Stimulated activated CD4-positive, alpha-beta T cell treated with anti-CD3 and anti-CD28 coated beads, Interleukin-2, amount 100 ng/mL, for 24 hours (primary cell): ENCODE measurements at places on chromosomes 2 and 18.

DNA sequence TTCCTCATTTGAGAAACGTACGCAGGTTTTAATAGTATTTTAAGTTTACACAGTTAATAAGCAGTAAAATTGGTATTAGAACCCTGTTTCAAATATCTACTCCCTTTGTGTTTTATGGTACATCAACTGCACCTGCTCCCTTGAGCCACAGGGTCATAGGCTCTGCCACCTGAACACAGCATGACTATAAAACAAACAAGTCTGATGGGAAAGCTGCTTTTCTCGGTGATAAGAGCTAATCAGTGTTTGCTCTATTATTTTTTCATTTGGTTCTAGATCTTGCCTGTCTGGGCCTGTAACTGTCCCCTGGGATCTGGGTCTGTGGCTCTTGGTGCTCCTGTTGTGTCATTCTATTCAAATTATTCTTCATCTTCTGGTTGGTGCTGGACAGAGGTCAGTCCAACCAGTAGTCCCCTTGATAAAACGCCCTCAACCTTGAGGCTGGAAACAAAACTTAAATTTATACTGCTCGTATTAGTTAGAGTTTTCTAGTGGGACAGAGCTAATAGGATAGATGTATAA, 314.8 kb upstream of the LRP1B start:
- no peak for DNase-seq

DNA sequence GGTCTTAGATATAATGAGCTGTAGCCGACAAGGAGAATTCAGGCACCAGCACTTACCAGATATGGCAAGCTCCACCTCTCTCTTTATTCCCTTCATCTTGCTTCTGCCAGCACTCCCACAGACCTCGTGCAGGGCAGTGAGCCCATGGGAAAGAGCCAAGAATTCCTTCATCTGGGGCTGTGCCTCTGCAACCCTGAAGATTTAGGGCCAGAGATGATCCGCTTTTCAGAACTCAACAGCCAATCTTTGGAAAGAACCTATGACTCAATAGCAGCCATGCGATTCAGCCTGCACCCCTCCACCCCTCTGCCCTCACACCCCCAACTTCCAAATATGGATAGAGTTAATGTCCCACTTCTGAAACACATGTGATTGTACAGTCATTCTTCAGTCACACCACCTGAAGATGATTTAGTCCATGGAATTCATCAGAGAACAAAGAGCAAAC, 533.7 kb upstream of the TNP1 start:
- DNase-seq, result no peak

DNA sequence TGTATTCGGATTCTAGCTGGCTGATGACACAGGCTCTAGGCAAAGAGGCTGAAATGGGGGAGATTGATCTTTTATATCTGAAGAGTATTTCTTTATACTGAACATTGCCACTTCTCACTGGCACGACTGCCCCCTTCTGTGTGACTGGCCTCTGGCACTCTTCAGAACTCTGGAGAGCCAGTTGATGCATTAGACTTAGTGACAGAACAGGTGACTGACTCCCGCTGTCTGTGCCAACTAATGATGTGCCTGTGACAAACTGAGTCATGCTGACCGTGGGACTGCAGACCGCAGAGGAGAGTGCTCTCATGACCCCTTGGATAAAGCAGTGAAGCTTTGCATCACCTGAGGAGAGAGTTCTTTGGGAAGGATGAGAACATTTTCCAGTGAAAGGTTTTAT, 14.4 kb downstream of the MGAT5 start:
- DNase-seq, result no peak

DNA sequence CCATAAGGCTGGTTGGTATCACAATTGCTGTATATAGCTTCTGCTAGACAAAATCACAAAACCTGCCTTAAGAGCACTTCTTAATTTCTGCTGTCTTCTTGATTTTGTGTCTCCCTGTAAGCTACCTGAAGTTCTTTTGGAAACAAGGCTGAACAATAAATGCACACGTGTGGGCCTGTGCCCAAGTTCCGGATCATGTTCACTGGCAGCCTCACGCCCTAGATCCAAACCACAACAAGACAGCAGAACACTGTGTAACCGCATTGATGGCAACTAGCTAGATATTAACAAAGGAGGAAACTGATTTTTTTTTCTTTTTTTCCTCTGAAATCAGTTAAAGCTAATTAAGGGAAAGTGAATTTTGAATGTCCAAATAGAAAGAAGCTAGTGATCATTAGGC, 81.5 kb upstream of the LYPD6B start:
- no peak for DNase-seq

GRCh38 chr2:174397773-174398172, 2.2 kb downstream of the SCRN3 start:
- DNase-seq, result no peak

DNA sequence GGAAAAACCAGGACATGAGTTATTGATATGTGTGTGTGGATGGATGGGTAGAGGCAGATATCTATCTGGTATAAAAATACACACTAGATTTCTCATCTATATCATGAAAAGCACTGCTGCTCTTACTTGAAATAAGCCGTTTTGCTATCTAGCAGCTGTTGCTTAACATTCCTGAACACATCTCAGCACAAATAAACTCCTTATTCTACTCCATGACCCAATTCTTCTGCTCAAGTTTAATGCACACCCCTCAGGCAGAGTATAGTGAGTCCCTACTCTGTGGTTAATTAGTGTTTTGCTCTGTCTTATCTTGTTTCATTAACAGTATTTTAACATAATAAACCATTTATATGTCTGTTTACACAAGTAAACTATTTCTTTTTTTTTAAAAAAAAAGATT, 134.2 kb downstream of the CBLN2 start:
- DNase-seq, result no peak

GRCh38 chr18:43571078-43571689, 293.9 kb upstream of the SYT4 start:
- DNase-seq, result no peak

DNA sequence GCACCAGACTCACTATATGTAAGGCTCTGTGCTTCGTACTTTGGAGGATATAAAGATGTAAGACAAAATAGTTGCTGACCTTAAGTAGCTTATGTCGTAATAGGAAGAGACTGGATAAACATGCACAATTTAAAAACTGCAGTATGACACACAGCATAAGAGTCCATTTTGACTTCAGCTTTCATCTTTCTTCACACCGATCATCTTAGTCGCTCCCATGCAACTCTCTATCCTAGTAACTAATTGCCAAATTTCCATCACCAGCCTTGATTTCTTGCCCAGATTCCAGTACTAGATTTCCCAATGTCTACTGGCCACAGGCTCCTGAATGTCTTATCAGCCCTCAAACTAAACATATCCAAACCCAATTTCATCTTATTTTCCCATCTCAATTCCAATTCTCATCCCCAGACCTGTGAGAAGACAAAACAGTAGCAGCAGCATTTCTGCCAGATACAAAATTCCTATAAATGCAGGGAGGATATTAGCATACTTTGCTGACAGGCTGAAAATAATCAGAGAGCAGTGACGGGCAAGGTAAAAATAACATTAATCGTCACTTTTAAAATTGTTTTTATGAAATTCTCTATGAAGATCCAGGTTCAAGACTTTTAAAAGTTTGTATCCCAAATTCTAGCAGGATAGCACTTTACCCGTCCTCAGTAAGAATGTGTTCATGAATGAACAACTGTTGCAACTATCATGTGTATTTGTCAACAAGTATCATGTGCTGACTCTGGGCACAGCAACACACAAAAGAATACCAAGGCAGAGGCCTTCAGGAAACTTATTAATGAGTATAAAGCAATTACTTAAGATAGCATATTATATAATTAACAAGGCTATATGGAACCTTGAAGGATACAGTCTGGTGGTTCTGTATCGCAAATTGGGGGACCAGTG, 42.2 kb downstream of the KIDINS220 start:
- no peak for DNase-seq

DNA sequence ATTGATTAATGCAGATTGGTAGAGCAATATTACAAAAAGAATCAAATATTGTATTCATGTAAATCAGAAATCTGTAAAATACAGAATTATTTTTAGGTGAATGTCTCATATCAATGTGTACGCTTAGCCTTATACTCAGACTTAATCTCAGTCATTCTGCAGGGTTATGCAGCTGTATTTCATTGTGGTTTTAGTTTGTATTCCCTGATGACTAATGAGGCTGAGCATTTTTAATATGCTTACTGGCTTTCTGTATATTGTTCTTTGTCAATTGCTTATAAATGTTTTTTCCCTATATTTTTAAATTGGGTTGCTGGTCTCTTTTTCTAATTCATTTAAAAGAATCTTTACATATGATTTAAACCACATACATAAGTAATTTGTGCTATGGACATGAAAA, 50.1 kb downstream of the CDH19 start:
- no peak for DNase-seq

DNA sequence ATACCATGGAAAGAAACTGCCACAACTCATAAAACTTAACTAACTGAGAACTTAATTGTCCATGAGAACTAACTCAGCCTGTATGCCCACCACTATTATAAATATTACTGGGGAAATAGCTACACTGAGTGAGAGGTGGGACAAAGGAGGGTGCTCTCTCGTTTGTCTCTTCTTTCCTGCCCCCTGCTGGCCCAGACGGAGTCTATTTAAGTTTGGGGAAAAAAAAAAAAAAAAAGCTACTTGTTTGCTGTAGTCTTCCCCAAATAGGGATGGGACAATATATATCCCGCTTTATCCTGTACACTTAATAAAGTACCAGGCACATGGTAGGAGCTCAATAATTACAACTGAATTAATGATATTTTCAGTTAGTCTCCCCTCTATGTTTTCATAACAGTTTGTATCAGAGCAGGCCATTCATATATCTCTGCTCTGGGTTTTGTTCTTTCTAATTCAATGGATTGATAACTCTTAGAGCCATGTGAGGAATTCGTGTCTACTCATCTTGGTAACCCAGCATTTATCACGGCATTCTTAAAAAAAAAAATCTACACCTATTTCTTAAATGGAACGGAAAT, 647.6 kb upstream of the PKDCC start:
- no peak for DNase-seq

DNA sequence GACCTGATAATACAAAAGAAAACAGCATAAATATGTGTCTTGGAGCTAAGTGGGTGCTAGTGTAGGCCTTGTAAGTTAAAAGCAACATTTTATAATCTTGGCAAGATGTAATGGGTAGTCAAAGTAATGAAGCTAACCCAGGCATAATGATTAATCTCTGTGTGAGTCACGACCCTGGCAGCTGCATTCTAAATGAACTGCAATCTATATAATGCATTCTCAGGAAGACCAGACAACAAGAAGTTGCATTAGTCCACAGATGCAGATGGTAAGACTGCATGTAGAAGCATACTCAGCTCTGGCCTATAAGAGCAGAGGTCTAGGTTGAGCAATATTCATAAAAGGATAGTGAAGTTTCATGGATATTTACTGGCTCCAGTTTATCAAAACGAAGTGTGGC, 85.6 kb upstream of the ETAA1 start:
- no peak for DNase-seq

DNA sequence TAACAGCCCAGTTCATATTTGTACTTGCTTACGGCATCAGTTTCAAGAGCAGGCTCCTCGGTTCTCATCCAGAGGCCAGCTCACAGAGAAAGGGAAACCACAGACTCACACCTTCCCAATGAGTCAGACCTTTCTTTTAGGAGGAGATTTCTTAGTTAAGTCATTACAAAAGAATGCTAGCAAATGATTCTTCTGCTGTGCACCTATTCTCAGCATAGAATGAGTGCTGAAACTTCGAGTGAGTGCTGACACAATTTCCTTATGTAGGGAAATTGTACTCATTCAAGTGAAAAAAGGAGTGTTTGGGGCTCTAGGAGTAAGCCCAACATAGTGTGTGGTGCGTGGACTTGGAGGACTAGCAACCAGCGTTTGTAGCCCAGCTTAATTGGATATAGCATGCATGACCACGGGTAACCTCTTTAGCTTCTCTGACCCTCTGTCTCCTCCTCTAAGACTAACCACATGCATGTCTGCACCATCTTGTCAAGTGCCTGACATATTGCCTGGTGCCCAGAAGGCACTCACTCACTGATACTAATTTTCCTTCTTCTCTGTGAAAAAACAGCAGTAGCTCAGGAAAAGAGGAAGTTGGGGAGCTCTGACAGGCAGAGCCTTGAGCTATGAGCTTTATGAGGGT, 87.0 kb downstream of the ALPK2 start:
- peak; percentile 56 for DNase-seq

GRCh38 chr2:208268156-208268952, 2.3 kb downstream of the PIKFYVE start:
- DNase-seq, result no peak

DNA sequence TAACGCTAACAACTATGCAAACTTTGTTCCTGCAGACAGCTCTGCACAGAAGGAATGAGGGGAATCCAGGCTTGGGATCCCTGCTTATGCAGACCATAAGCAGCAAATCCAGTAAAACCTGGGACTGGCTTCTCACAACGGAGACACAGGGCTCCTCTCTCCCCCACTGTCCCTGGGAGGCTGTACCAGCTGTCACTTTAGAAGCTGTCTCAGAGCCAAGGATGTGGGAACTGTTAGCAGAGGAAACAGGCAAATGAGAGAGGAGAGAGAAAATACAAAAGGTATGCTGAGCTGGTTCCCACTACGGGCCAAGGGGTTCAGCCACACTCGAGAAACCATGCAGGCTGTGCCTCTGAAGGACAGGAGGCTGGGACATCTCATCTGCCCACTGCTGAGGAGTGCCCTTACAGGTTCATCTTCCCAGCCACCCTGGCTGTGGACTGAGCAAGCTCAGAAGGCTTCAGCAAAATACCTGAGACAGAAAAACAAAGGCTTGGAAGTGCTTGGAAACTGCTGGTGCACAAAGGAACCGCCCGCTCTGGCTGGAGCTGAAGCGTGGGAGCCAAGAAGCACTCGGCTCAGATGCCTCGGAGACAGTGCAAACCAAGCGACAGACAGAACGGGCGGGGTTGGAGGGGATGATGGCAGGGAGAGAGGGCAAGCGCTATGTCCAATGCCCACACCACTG, 72.5 kb downstream of the FAM210A start:
- no peak for DNase-seq

DNA sequence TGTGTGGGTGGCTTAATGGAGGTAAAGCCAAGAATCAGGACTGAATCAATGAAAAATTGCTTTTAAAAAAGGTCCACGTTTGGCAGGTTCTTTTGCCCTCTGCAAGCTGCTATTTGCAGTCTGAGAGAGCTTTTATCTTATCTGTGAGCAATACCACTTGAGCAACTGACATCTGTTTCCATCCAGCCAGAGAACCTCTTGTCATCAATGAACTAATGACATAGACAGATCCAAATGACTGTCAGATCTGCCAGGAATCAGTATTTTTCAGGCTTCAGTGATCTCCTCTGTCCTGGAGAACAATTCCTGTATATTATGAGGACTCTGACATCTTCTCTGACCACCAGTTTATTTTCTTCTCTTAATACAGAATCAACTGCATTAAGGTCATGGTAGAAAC, 608.1 kb downstream of the LRP1B start:
- DNase-seq, result no peak

- DNase-seq, result no peak
Observed at GRCh38 chr2:206614811-206615210, 27.5 kb upstream of the FAM237A start.

- DNase-seq, result no peak
Observed at GRCh38 chr2:238174291-238174690, 15.5 kb downstream of the ERFE start.
